Astrocyte of the cerebellum (primary cell): ENCODE measurements at places on chromosomes 3 and 15.

- DNase-seq: peak; percentile 100
These were observed 1.1 kb upstream of the ZBTB38 start for GRCh38 chr3:141367038-141367730.

DNA sequence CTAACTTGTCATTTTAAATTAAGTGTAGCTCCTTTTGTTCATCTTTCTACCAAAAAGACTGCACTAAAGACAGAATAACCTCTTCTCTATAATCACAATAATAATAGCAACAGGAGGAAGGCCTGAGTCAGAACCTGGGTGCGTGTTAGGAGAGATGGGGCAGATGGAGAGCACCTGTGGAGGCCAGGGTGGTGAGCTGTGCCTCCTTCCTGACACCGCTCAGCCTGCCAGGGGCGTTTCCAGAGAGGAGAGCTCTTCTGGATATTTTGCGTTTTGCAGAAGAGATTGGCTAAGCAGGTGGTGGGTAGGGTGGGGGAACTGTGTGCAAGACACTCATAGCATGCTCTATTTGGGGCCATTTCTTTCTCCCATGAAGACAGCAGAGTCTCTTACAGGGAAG, 83.5 kb downstream of the MEGF11 start:
- no peak for DNase-seq

DNA sequence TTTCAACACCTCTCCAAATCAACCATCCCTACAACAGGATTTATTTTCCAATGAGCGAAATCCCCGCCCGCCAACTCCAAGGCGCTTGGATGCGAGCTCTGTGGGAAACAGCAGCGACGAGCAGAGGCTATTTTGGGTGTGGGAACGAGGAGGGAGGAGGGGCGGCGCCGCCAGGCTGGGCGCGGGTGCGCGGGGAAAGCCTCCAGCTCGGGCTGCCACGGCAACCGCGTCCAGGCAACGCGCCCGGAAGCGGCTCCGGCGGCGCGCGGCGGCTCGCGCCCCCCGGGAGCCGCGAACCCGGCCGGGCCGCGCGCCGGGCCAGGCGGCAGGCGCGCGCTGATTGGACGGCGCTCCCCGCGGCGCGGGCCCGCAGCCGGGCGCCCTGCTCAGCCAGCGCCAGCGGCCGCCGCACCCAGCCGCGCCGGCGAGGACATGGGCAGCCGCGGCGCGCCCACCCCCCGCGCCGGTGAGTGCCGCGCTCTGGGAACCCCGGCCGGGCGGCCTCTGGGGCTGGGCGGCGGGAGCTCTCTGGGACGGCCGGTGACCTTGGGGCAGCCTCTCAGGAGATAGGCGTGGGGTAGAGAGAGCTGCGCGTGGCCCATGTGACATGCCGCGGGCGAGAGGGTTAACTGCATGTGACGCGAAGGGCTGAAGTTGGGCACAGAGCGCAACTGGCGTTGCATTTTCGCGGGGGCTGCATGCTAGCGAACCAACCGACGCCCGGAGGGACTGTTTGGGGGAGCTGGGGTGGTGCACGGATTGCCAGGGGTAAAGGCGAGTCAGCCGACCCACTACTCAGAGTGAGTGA, at the start of gene FAM81A:
TSS of gene FAM81A (plus strand) at position 370 of the 808 bp plus-strand sequence. CDS start 20,441 bp downstream, outside the sequence.
- DNase-seq: peak; percentile 18

GRCh38 chr3:38455639-38456430, 2.1 kb downstream of the ACVR2B start:
- no peak for DNase-seq

GRCh38 chr3:71447803-71448202, 135.7 kb downstream of the FOXP1 start:
- no peak for DNase-seq

DNA sequence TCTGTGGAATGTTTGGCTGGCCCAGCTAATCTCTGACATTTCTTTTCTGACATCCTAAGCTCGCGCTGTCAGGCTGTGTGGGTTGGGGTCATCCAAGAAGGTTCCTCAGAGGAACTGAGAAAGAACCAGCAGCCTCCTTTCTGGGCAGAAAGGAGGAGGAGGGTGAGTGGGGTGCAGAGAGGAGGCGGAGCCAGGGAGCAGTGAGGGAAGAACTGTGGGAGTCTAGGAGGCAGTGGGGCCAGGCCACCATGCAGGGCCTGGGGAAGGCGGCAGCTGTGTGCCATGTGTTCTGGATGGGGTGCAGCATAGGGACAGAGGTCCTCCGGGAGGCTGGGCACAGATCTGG, 5.3 kb downstream of the SEMA7A start:
- no peak for DNase-seq

GRCh38 chr3:56064684-56065083, 403.6 kb downstream of the ERC2 start:
- DNase-seq: no peak

DNA sequence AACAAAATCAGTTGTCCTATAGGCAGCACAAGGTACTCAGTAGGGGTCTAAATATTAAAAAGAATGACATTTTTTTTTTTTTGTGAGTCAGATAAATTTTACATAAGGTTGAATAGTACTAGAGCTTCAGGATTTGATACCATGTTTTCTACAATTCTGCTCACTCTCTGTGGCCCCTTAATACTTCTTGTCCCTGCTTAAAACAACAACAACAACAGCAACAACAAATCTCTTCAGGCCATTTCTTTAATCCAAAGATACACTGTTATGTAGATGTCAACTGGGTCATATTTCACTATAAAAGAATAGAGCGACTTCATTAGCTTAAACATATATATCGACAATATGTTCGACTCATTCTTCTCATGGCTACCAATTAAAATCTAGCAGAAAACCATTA, 3.0 kb downstream of the IL5RA start:
- no peak for DNase-seq

DNA sequence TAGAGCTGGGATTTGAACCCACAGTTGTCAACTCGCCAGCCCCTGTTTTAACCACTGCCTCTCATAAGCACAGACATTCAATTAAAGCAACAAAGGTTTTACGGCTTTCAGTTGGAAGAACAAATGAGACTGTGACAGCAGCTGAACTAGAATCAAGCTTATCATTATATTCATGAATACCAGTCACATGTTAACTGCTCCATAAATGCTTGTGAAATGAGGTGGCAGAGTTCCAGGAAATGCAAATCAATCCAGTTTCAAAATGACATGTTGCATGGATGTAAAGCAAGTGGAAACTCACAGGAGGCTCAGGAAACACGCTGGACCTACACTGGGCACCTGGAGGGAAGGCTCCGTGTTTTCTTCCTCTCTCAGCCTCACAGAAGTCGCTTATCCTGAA, 3.9 kb downstream of the GP5 start:
- no peak for DNase-seq

GRCh38 chr3:186254676-186255650, 107.1 kb downstream of the DGKG start:
- no peak for DNase-seq

GRCh38 chr3:151209654-151210053, 6.6 kb upstream of the GPR171 start:
- no peak for DNase-seq

DNA sequence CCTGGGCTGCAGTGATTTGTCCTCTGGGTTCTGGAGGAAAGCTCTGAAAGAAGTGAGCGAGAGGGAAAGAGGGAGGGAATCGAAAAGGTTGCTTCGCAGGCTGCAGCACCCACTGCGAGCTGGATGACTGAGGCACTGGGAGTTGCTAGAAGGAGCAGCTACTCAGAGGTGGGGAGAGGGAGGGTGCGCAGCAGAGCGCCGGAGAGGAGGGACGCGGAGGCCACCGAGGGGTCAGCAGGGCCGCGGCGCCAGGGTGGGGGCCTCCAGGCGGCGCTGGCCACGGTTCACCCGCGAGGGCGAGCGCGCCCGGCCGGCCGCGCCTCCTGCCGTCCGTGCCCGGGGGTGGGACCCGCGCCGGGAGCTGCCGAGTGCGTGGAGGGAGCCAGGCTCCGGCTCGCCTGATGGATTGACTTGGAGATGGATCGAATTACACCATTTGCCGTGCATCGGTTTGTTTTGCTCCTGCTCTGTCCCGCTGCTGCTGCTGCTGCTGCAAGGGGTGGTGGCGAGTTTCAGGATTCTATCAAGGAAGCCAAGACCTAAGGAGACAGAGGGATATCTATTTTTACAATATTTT, at the start of gene SEMA6D:
TSS of gene SEMA6D (plus strand) at position 470 of the 577 bp plus-strand sequence. CDS start 42,294 bp downstream, outside the sequence.
- peak; percentile 55 for DNase-seq

DNA sequence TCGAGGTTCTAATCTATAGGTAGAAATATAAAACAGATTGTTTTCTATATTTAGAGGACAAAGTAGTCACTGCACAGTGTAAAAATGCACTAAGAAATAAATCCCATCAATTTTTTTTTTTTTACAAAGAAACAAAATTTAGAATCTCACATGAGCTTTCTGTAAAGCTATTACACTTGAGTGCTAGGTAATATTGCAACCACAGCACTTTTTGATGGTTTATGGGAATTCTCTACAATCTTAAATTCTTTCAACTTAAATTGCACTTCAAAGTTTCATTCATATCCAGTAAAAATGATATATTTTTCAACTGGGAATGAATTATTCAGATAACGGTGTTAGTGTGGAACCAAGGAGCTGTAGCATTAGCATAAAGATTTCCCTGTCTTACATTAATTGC, 1035.4 kb downstream of the SQOR start:
- DNase-seq: no peak

- peak; percentile 83 for DNase-seq
These were observed 86.5 kb downstream of the MB21D2 start for GRCh38 chr3:192831111-192831644.

DNA sequence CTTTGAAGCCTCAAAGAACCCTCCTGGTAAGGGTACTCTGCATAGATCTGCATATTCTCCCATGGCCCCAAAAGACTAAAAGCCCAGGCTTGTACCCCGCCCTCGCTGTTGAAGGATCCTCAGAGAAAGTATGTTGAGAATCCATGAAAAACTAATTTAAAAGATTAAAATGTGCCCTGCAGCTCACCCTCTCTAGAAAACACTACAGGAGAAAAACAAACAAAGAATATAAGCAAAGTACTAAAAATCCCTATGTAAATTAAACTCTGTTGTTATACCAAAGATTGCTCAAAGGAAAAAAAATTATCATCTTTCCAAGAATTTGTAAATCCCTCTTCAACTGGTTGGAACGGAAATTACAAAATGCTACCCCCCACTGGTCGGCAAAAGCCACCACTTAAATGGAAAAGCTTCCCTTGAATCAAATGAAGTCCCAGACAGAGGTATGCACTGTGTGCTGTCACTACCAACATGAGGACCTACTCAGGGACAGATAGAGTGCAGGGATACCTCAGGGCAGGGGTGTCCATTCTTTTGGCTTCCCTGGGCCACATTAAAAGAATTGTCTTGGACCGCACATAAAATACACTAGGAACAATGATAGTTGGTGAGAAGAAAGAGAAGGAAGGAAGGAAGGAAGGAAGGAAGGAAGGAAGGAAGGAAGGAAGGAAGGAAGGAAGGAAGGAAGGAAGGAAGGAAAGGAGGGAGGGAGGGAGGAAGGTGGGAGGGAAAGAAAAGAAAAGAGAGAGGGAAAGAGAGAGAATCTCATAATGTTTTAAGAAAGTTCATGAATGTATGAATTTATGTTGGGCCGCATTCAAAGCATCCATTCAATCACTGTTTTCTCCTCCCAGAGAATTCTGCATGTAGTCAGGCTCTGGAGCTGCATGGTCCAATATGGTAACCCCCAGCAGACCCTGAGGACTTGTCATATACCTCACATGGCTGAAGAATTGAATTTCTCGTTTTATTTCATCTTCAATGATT, 88.1 kb downstream of the MAGI1 start:
- DNase-seq: no peak

DNA sequence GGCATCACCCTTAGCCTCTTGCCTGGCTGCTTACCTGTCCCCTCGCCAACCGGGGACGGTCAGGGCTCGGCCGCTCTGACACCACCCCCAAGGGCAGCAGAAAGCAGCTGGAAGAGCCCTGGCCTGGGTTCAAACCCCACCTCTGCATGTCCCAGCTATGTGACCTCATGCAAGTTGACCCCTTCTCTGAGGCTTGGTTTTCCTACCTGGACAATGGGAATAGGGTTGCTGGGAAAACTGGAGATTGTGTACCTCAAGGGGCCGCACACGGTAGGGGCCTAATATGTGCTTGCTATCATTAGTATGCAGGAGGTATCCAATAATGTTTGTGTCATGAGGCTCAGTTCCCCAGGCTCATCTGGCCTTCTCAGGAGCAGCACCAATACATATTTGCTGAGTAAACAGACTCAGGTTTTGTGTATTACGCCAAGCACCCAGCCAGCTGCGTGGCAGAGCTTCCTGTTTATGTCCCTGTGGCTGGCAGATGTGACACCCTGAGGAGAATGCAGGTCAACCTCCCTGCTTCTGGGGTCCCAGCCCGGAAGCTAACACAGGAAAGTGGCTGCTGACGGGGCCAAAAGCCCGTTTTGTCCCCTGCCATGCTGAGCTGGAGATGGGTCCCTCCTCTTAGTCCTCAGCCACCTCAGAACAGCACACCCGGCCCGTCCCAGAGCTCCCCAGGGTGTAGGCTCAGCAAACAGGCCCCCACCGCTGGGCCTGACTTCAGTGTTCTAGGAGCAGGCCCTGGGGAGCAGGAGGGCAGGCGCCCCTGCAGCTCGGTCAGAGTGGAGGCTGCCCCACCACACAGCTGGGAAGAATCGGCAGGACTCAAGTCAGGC, 29.7 kb downstream of the PLXND1 start:
- DNase-seq: no peak

- DNase-seq: no peak
These were observed 12.5 kb downstream of the SLC6A6 start for GRCh38 chr3:14414846-14415464.

DNA sequence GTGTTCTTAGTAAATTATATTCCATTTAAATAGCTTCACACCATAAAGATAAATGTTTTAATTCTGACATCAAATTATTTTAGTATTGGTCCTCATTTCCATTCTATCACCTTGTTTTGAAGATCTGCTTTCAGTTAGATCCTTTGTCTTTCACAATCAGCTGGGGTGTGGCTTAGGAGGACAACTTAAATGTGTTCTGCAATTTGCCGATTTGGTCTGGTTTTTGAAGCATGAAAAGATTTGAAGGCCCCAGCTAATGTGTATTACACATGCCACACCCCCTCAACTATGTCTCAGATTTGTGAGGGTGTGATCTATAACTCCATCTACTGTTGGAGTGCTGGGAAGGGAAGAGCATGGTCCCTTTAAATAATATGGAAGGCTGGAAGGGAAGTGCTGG, 516.1 kb upstream of the GOLIM4 start:
- no peak for DNase-seq

- no peak for DNase-seq
These were observed 165.0 kb downstream of the RSL24D1 start for GRCh38 chr15:55031727-55032126.

DNA sequence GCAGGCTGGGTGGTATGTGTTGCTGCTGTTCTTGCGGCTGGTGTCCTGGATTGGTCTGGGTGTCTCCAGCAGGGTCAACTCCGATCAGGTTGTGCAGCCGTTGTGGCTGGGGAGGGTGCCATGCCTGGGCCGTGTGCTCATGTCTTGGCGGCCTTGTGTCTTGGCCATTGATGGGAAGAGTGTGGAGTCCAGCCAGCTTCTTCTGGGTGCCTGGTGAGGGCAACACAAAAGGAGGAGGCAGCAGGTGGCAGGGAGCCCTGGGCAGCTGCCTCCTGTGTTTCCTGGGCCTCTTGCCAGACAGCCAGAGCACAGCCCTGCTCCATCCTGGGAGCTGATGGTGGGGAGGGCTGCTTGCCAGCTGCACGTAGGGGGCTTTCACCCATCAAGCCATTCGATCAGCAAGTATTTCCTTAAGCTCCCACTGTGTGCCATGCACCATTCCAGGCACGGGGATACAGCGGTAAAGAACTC, 4.3 kb downstream of the CHAC1 start:
- no peak for DNase-seq

GRCh38 chr3:24608701-24609390, 114.2 kb upstream of the THRB start:
- DNase-seq: no peak
